ENCODE measurements at places on chromosomes 13 and 19.

GRCh38 chr13:50123515-50123861 is 108.2 kb downstream of the KCNRG start:
- no peak for DNase-seq

DNA sequence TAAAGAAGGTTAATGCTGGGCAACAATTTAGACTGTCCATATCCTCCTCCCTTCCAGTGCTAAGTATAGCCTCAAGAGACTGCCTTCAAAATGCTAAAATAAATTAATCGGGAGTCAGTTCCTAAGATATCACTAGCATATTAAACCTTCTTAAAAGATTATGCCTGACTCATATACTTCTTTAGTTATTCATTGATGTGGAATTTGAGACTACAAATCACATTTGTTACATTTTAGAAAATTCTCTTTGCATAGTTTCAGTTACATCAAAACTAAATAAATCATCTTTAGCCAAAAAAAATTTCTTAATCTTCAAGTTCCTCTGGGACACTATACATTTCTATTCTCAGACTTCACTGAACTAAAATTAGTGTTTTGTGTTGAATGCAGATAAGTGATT is 769.1 kb downstream of the PCDH9 start:
- no peak for DNase-seq

GRCh38 chr13:22915442-22916082 is 265.2 kb upstream of the SGCG start:
- no peak for DNase-seq

DNA sequence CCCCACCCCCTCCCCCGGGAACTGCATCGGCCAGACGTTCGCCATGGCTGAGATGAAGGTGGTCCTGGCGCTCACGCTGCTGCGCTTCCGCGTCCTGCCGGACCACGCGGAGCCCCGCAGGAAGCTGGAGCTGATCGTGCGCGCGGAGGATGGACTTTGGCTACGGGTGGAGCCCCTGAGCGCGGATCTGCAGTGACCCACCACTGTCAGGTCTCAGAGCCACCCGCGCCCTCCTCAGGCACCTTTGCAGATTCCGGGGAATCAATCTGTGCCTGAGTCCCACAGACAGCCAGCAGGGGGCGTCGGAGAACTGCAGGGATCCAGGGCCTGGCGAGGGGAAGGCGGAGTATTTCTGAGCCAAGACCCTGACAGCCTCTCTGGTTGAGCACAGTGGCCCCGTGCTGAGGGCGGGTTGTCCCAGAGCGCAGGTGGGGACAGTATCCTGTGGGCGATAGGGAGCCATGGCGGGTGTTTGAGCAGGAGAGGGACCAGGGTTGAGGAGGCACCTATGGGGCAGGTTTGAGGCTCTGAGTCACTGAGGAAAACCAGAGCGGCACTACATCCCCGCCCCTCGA is 30.4 kb upstream of the CYP4F8 start:
- peak; percentile 78 for DNase-seq

DNA sequence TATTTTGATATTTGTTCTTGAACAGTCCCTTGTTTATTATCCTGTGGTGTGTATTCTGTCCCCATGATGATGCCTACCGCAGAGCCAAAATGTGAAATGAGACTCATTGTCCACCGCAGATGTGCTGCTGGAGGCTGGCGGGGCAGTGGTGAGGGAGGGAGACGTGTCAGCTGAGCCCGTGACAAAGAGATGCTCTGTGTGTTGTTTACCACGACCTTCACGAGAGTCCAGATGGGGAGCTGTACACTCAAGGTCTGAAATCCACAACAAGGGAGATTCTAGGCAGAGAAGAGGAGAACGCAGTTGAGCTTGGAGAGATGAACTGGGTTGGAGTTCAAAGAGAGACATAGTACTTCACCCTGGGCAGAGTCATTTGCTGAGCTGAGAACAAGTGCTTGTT is 20.8 kb upstream of the AMER2 start:
- no peak for DNase-seq

DNA sequence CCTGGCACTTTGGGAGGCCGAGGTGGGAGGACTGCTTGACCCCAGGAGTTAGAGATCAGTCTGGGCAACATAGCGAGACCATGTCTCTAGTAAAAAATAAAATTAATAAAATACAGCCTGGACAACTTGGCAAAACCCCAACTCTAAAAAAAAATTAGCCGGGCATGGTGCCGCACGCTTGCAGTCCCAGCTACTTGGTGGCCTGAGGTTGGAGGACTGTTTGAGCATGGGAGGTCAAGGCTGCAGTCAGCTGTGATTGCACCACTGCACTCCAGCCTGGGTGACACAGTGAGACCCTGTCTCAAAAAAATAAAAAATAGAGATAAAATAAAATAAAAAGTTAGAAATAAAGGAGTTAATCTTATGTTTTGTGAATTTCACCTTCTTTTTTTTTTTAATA is 15.6 kb upstream of the SPC24 start:
- DNase-seq: no peak

DNA sequence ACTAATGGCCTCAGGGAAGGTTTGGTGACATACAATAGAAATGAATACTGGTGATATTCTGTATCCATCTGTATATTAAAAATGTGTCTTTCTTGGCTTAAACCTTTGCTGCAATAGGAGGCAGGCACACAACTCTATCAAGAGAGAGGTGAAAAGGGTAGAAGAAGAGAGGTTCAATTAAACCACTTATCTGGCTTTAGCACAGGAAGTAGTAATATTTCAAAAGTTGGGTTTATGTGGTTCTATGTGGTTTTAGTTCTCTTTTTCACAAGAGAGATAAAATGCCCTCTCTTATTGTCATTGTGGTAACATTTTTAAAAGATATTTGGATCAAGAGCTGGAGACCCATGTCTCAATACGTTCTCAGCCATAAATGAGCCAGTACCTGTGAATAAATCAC is 146.2 kb upstream of the FNDC3A start:
- no peak for DNase-seq

GRCh38 chr19:42846597-42846996 is 32.9 kb downstream of the PSG1 start:
- DNase-seq: no peak

- DNase-seq: no peak
Measured at GRCh38 chr13:33383724-33384577, 98.4 kb upstream of the STARD13 start.

DNA sequence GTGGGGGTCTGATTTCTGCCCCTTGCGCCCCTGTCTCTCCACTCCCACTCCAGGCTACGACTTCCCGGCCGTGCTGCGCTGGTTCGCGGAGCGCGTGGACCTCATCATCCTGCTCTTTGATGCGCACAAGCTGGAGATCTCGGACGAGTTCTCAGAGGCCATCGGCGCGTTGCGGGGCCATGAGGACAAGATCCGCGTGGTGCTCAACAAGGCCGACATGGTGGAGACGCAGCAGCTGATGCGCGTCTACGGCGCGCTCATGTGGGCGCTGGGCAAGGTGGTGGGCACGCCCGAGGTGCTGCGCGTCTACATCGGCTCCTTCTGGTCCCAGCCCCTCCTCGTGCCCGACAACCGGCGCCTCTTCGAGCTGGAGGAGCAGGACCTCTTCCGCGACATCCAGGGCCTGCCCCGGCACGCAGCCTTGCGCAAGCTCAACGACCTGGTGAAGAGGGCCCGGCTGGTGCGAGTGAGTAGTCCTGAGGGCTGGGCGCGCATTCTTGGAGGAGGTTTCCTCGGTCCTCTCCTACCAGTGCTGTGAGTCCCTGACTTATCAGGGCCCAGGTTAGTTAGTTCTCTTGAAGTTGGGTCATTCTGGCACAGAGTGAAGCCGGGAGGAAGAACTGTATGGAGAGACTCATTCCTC is 12.7 kb downstream of the EHD2 start:
- DNase-seq: no peak

GRCh38 chr19:46413262-46414031 is at the start of gene CCDC8:
Gene CCDC8, minus strand, starts transcription at chr19:46413564. Its CDS starts 754 bp downstream, at chr19:46412810.
- no peak for DNase-seq

DNA sequence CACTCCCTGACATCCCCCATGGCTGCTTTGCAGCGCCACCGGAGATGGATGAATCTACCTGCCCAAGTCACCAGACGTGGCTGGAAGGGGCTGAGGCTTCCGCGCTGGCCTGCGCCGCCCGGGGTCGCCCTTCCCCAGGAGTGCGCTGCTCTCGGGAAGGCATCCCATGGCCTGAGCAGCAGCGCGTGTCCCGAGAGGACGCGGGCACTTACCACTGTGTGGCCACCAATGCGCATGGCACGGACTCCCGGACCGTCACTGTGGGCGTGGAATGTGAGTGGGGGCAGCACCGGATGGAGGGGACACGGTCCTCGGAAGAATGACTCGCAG is 4.6 kb downstream of the ICAM5 start:
- DNase-seq: no peak

GRCh38 chr19:35495107-35496064 is 5.1 kb upstream of the KRTDAP start:
- peak; percentile 71 for DNase-seq

- no peak for DNase-seq
Measured at GRCh38 chr19:41649827-41650226, 23.0 kb upstream of the CEACAM4 start.

- DNase-seq: no peak
Measured at GRCh38 chr13:31891472-31891871, 140.1 kb upstream of the FRY start.

- no peak for DNase-seq
Measured at GRCh38 chr13:74596691-74597090, 462.5 kb upstream of the KLF12 start.

DNA sequence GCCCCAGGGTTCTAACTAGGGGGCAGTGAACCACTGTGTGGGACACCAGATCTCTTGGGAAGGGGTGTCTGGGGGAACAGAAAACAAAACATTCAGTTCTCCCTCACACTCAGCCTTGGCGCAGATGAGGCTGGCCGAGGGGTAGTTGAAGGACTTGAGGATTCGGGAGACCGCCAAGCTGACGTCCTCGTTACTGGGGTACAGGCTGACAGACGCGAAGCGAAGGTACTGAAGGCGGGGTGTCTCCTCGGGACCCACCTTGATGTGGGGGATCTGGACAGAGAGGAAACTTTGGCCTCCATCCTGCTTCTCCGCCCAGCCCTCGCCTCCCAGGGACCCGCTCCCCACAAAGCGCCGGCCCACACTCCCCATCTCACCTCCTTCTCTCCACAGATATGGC is 7.6 kb downstream of the GRIK5 start:
- no peak for DNase-seq

DNA sequence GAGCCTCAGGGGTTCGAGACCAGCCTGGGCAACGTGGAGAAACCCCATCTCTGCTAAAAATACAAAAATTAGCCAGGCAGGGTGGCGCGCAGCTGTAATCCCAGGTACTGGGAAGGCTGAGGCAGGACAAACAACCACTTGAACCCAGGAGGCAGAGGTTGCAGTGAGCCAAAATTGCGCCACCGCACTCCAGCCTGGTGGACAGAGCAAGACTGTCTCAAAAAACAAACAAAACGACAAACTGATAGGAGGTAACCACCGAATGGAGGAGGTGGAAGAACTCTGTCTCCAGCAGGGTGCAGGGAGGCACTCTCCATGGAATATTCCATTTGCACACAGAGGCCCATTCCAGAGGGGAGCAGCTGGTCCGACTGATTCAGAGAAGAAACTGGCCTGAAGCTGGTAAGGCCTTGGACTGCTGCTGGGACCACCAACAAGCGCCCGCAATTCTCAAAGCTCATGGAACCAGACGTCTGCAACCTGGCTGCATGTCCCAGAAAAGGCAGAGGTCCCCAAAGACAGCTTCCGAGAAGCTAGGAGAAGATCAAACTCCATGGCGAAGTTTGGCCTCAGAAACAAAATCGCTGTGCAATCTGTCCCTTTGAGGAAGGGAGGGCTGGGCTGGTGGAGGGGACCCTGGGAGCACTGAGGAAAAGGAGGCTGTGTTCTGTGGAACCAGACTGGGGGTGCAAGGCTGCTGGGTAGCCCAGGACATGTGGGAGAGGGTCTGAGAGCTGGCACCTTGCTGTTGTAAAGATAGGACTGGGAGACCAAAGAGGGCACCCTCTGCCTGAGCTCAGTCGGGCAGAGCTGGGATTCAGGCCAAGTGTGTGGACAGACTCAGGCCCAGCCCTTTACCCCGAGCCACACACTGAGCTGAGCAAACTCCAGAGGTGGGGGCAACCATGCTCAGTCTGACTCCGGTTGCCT is 35.2 kb downstream of the SLC25A42 start:
- no peak for DNase-seq

- no peak for DNase-seq
Measured at GRCh38 chr13:73187106-73187505, 128.3 kb downstream of the KLF5 start.

DNA sequence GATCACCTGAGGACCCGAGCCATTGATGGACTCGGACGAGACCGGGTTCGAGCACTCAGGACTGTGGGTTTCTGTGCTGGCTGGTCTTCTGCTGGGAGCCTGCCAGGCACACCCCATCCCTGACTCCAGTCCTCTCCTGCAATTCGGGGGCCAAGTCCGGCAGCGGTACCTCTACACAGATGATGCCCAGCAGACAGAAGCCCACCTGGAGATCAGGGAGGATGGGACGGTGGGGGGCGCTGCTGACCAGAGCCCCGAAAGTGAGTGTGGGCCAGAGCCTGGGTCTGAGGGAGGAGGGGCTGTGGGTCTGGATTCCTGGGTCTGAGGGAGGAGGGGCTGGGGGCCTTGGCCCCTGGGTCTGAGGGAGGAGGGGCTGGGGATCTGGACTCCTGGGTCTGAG is 888 bp downstream of the FGF21 start:
- no peak for DNase-seq

DNA sequence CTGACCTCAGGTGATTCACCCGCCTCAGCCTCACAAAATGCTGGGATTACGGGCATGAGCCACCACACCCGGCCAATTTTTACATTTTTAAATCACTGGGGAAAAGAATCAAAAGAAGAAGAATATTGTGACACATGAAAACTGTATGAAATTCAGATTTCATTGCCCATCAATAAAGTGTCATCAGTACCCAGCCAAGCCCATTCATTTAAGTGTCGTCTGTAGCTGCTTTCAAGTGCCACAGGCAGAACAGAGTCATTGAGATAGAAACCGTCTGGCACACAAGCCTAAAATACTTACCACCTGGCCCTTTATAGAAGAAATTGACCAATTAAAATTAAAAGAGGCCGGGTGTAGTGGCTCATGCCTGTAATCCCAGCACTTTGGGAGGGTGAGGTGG is 15.3 kb downstream of the COLGALT1 start:
- DNase-seq: no peak

DNA sequence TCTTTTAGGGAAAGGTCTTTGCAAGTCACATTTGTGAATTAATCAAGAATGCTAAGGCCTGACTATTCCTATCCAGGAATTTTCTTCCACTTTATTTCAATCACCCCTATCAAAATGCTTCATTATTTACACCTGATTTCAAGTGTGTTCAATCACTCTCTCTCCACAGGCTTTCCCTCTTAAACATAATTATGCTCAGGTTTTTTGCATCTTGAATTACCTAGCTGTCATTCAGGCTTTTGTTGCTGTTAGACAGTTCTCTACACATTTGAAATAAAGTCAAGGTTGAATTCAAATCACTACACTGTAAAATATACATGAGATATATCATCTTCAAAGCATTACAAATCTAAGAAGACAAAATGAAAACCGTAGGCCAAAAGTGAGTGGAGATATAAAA is 941.3 kb upstream of the SLITRK1 start:
- no peak for DNase-seq

DNA sequence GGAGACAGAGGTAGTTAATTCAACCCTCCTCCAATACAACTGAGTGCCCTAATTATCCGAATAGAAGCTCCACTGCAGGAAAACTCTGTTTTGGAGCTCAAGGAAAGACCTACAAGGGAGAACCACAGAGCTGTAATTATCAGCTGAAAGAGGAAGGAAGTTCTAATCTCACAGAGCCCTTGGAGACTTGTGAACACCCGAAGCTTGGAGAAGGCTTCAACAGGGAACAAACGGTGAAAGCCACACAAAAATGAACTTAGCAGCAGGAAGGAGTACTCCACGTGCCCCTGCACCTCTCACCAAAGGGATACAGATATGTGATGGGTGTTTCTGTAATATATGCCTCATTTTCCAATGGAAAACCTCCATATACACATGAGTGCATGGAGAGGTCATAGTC is 61.1 kb downstream of the IRS2 start:
- DNase-seq: no peak

Measured in activated CD4-positive, alpha-beta T cell treated with anti-CD3 and anti-CD28 coated beads for 24 hours (primary cell).